ENCODE measurements at places on chromosomes 5 and 9.
A peak's percentile ranks its signal among the peaks of the same experiment; 100 is the strongest.

DNA sequence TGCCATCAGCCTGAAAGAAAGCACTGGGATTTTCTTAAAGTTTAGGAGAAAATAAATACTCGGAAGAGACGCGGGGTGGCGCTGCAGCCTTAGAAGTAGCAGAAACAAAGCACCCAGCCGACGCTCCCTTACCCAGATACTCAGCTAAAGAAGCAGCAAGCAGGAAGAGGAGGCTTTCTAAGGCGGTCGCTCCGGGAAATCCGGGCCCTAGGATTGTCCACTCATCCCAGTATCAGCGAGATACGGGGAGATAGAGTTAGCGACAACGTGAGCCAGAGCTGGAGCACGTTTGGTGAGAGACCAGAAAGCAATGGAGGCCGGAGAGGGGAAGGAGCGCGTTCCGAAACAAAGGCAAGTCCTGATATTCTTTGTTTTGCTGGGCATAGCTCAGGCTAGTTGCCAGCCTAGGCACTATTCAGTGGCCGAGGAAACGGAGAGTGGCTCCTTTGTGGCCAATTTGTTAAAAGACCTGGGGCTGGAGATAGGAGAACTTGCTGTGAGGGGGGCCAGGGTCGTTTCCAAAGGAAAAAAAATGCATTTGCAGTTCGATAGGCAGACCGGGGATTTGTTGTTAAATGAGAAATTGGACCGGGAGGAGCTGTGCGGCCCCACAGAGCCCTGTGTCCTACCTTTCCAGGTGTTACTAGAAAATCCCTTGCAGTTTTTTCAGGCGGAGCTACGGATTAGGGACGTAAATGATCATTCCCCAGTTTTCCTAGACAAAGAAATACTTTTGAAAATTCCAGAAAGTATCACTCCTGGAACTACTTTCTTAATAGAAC is at the start of gene PCDHB2:
PCDHB2 (plus strand) TSS at position 135 of the 782 bp plus-strand sequence; CDS start at position 311, 176 bp downstream.
- DNase-seq: peak; percentile 18

DNA sequence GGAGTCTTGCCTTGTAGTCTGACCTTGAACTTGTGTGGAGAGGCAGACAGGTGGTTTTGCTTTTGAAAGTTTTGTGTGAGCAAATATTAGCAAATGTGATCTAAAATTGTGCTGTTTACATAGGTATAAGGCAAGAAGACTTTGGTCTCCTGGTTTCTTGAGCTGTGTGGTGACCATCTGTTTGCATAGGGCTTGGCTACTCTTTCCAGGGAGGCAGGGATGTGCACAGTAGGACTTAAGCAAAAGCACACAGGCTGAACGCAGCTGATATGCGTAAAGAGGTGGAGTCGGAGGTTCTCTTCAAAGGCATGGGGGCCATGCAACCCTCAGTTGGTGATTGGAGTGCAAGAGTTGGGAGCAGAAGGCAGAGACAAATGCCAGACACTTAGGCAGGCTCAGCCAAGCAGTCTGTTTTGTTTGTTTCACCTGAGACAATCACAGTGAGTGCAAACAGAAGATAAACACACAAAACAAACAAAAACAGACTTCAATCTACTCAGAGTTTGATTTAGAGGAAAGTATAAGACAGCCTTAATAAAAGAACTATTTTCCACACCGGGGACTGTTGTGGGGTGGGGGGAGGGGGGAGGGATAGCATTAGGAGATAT is 744.2 kb downstream of the MTRR start:
- no peak for DNase-seq

GRCh38 chr9:114048533-114049415 is 29.3 kb downstream of the AMBP start:
- no peak for DNase-seq

GRCh38 chr5:54177058-54177457 is 133.3 kb downstream of the ARL15 start:
- DNase-seq: no peak

GRCh38 chr5:149274939-149275338 is 3.3 kb downstream of the AFAP1L1 start:
- no peak for DNase-seq

GRCh38 chr5:42993516-42994245 is 46.4 kb downstream of the ANXA2R start:
- no peak for DNase-seq

DNA sequence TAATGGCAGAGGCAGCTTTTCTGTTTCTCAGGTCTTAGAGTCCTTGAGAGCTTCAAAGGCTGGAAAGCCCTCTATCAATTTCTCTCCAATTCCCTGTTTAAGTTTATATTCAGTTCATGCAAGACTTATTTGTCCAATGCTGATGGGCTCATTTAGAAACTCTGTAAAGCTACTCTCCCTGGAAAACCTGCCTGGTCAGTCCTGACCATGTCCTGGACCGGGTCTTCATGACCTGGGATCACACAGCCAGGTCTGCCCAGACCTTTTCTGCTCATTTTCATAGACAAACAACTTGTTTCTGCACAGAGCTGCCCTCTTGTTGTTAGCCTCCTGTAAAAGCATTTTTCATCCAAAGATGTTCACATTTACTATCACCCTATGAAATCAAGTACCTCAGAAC is 85.4 kb upstream of the TBCA start:
- DNase-seq: no peak

DNA sequence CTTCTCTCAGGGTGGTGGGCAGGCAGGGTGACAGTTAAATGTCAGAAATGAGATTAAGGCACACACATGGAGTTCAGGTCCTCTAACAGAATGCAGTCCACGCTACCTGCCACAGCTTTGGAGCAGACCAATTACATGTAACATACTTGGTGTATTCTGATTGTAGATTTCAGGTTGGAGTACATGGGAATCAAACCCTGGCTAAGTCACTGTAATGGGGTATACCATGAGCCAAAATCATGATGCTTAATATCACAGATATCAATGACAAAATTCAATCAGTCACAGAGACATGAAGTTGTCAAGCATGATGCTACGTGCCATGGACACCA is 48.9 kb downstream of the MEF2C start:
- DNase-seq: no peak

DNA sequence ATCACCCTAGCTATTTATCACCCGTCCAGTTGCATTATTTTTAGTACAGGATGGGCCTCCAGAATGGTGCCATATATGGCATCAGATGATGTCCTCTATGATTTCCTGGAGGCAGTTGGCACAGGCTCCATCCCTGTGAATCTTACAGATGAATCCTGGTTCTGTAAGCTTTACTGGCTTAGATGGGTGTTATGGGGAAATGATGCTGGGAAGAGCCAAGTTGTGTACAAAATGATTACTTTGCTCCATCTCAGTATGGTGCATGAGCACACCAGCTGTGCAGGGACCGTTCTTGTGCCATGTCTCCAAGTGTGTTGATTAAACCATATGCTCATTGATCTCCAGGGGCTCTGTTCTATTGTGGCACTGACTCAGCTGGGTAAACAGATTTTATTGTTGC is 755.7 kb downstream of the TLR4 start:
- no peak for DNase-seq

DNA sequence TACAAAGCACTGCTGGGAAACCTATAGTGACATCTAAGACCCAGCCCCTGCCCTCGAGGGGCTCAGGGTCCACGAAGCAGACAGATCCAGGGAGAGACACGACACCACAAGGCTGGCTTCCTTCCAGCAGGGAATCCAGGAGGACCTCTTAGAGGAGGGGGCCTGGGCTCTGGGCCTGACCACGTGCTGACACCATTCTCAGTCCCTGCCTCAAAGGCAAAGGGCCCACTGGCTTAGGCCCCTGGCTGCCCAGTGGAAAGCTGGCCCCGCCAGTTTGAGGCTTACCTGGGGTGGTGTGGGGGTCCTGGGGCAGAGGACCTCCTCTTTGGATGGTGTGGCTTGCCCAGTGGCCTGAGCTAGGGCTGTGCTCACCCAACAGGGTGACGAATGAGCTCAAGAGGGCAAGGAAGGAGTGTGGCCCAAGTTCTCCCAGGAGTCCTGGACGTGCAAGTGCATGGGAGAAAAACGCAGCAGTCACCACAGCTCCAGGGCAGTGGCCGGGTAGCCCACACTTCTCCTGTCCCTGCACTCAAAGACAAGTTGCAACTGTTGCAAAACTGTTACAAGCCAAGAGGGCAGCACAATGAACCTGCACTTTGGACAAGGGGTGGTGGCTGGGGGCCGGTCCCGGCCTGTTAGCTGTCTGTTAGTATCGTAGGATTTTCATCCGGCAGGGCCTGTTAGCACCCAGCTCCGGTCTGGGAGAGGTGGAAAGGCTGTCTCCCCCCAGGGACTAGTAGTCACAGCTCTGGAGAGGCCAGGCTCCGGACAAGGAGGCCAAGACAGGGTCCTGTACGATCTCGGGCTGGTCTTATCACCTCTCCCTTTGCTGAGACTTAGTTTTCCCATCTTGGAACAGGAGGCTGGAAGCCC is 1.5 kb upstream of the SARDH start:
- DNase-seq: no peak

GRCh38 chr9:97906236-97906831 is 16.0 kb downstream of the TRMO start:
- no peak for DNase-seq

- no peak for DNase-seq
Measured at GRCh38 chr9:87109851-87110250, 162.5 kb upstream of the GAS1 start.

GRCh38 chr5:74543162-74543995 is 97.1 kb downstream of the ENC1 start:
- DNase-seq: no peak

GRCh38 chr5:58800861-58801540 is 218.1 kb downstream of the RAB3C start:
- DNase-seq: no peak

GRCh38 chr5:298737-299125 is 22.8 kb upstream of the AHRR start:
- no peak for DNase-seq

DNA sequence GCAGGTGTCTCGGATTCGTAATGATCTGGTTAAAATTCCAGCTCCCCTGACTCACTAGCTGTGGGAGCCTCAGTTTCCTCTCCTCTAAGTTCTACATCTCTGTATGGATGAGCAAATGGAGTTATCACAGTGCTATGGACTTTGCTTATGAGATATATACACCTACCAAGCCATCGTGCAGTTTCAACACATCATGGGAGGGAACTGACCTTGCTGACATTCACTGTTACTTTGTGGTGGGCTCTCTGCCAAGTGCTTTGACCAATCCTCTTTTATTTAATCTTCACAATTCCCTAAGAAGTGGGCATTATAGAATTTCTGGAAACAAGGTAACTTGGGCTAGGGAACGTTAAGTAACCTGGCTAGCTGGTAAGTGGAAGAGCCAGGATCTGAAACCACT is 70.2 kb downstream of the PTPN3 start:
- DNase-seq: no peak

DNA sequence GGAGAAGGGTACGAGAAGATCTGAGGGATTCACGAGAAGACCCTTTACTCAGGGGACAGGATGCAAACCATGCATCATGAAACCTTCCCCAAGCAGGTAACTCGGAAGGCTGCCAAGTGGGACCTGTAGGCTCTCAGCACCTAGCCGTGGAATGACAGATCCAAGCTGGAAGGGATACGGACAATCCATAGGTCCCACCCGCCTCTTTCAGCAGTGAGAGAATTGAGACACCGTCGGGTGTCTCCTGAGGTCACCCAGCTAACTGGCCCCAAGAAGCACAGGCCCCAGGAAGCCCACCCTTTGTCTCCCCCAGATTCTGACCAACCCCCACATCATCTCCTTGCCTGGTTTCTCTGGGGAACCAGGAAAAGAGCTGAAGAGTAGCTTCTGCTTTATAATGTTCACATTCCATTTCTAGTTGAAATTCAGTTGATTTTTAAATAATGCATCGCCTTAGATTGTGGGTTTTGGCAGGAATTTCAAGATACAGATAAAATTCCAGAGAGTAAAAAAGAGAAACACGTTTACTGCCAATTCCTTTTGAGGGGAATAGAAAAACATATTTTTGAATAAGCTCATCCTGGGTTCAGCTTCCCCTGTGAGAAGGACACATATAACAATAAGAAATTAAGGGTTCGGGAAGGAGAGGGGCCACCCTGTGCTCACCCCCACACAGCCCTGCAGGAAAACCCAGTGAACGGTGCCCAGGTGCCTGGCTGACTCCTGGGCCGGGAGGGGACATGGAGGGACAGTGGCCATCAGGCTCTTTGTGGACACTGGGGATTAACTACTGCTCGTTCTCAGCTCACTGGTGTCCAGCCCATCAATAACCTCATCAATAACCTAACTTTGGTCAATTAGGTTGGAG is 51.1 kb downstream of the NSUN2 start:
- no peak for DNase-seq

DNA sequence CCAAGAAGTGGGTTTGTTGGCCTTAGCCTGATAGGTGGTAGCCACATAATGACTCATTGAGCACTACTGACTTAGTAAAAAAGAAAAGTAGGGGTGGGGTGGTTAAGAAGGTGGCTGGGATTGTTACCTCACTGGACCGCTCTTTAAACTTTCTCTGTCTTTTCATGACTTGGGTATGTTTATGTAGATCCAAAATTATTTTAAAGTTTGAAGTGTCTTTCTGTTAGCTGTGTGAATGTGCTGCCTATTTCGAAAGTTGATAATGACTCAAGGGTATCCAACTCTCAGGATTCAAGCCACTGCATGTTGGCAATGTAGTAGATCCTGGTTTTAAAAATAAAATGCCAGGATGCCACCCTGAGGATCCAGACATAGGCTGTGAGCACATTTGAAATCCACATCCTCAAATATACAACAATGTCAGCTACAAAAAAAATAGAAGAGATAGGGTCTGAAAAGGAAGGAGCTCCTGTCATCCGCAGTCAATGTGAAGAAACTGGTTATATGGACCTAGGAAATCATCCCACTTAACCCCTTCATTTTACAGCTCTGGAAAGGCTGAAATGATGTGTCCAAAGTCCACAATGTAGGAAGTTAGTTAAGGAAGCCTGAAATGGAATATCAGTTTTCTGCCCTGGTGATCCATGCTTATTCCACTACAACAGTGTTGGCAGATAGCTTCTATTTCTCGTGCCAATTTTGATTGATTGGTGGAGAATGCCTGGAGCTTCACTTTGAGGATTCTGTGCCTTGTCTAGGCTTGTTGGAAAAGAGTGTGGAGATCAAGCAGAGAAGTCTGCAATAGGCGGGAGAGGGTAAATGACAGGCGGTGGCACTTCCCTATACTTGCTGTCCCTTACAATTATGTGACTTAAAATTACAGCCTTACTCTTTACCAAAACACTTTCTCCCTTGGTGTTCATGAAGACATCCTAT is 23.4 kb downstream of the ZNF462 start:
- no peak for DNase-seq

All from CMK (cell line).